ENCODE measurements at places on chromosomes 2 and 18.
A peak's percentile ranks its signal among the peaks of the same experiment; 100 is the strongest.

GRCh38 chr2:150012986-150013385 lies 425.4 kb upstream of the MMADHC start:
- DNase-seq: peak; percentile 3

GRCh38 chr2:76711490-76711889 lies 810.7 kb downstream of the LRRTM4 start:
- no peak for DNase-seq

DNA sequence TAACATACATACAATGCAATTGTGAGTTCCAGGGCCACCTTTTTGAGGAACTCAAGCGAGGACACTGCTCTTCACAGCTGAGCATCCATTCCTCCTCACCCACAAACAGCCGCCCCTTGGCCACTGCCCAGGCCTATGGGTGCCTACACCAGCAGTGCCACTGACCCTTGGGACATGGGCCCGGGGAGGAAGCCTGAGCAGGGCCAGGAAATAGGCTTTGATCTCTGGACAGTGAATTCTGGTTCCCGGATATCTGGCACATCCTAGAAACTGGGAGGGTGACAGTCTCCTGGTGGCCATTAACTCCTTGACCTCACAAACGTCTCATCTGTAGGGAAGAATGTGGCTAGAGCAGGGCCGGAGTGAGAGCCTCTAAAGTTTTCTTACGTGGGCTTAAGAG lies 5.5 kb upstream of the TTL start:
- no peak for DNase-seq

DNA sequence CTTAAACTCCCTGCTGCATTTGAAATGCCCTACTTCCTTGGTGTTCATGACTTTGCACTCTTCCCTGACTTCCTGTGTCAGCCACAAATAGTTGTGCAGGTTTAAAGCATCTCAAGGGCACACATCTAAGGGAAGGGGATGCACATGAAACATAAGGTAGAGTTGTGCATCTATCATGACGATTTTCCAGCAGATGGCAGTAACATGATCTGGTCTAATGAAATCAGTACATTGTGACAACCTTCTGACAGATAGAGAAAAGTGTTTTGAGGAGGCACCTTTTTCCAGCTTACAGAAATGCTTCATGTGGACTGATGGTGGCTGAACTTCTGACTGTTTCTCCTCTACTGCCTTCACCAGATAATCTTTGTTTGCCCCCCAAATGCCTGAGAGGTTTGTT lies 238.9 kb downstream of the XIRP2 start:
- peak; percentile 69 for DNase-seq

DNA sequence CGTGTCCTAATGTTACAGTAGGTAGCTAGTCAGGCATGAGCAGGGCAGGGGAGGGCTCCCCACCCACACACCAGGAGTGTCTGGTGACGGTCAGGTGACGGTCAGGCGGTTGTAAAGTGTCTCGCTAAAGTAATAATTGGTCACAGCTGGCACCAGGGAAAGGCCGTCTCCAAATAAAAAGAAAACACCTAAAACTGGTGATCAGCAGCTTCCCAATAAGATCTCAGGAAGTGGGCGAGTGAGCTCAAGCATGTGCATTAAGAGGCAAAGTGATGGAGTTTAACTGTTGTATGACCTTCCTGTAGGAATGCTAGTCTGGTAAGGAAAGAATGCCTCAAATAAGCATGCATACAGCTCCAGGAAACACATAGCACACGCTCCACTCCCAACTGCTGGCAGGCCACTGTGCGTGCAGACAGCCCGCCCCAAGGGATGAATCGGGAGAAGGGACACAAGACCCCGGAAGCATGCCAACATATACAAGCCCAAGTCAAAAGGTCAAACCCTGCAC lies 177.1 kb downstream of the RNF144A start:
- no peak for DNase-seq

DNA sequence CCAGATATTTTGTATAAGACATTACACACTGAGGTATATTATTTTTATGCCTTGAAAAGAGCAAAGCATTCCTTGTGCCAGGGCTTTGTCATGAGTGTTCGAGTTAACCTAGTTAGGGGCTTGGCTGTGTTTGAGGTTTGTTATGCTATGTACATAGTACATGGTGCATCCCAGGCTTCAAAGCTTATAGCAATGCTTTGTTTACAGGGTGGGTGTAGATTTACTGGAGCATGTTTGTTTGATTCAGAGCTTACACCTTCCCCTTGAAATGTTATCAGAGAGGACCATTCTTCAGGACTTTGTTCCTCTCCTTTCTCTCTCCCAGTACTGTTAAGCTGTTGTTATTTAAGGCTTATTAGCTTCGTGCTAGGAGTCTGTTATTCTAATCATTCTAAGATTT lies 738.7 kb upstream of the LRRTM4 start:
- no peak for DNase-seq

- DNase-seq: no peak
Observed at GRCh38 chr18:74947875-74948274, 261.1 kb downstream of the PTGR3 start.

DNA sequence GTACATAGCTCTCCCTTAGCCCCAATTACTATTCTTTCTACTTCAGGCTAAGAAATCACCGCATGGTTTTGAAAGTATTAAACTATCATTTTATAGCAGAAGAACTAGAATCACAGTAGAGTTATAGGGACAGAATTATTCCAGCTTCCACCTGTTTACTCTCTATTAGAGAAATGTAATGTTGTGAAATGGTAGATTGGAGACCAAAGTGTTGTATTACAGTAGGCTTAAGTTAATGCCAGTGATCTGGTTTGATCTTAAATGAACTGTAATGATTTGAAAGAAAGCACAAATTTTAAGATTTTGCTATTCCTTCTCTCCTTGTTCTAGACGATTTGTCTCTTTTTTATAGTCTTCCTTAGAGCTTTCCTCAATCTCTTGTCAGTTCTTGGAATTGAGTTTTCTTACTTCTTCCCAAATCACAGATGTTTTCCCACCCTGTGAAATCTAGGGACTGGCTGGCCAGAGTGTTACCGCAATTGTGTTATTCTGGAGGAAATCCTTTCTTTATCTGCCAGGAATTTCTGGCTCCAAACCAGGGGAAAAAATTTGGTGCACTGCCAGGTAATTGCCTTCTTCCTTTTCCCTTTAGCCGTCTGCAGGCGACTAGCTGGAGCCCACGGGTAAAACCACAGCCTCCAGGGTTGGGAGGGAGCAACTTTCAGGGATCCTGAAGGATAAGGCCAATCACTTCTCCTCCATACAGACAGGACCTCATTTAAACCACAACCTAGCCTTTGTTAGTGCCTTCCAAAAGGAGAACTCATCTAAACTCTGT lies 51.7 kb downstream of the NOP58 start:
- DNase-seq: peak; percentile 86

GRCh38 chr2:227774011-227774624 lies 28.4 kb downstream of the SCYGR8 start:
- no peak for DNase-seq

GRCh38 chr2:172847188-172847587 lies 111.5 kb downstream of the RAPGEF4 start:
- no peak for DNase-seq

- DNase-seq: peak; percentile 14
Observed at GRCh38 chr2:175063741-175064140, 58.6 kb upstream of the CHN1 start.

DNA sequence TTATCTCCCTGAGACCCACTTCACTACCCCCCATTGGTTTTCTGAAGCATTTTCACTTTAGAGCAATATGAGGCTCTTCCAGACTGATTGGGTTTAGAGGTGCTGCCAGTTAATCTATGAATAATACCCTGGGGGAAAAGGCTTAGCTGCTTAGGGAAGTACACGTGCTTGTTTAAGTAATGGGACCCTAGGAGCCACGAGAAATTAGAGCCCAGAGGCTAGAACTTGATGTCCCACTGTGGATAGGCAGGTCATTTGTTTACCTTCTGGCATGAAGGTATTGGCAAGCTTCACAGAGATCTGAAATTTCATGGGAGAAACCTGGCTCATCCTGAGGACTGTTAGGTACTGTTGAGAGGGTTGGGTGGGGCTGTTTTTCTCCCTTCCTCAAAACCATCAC lies 59.7 kb downstream of the CLIP4 start:
- DNase-seq: no peak
